Thyroid gland (tissue), 4 donors: ENCODE measurements at places on chromosomes 13 and 19. TPM values are rescaled to one million over a fixed set of nuclear protein-coding genes. Genes with fewer than 3 reads are reported as not detected.

- DNase-seq, result no peak
Measured at GRCh38 chr13:104372095-104372655, 1306.0 kb upstream of the SLC10A2 start.

DNA sequence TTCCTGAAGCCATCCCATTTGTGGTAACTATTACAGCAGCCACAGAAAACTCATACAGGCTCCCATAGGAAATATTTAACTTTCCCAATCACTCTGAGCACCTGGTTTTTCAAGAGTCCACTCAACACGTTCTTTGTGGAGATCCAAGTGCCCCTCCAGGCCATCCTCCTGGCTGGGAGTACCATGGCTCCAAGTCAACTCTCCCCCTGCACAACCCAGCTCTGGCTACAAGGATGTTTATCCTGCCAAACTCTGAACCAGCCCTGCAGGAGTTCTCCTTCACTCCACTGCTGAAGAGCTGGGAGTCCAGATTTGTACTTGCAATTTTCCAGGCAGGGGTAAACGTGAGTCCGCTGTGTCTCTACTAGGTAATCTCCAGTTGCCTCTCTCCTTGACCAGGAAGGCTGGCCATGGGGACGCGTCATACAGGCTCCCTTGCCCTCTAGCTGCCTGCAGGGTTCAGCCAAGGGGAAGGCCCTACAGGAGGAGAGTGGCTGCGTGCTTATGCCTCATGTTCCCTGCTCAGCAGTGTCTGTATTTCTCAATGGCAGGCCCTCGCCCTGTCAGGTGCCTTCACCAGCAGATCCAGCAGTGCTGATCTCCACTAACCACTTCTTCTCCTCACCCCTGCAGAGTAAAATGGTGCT lies 29.9 kb upstream of the ARGLU1 start:
- peak; percentile 79 for DNase-seq

GRCh38 chr19:19471682-19472081 lies 43.7 kb downstream of the TSSK6 start:
- no peak for DNase-seq

MEIOSIN gene
- total RNA-seq, result not detected

DNA sequence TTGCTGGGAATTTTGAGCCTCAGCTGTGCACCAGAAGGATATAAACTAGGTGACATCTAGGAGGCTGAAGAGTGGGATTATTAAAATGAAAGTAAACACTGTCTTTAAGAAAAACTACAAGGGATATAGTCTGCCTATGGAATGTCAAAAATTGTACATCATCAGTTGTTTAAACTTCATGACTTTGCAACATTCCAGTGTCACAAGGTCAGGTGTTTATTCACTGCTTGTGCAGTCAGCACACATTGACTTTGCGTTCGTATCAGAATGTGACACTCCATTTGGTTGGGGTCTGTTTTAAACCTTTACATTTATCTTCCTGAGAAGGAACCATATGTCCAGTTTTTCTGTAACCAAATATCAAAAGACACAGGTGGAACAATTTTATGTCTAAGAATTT lies 85.6 kb downstream of the KL start:
- no peak for DNase-seq

GRCh38 chr19:7931221-7932061 lies 5.5 kb upstream of the CTXN1 start:
- DNase-seq, result no peak

DNA sequence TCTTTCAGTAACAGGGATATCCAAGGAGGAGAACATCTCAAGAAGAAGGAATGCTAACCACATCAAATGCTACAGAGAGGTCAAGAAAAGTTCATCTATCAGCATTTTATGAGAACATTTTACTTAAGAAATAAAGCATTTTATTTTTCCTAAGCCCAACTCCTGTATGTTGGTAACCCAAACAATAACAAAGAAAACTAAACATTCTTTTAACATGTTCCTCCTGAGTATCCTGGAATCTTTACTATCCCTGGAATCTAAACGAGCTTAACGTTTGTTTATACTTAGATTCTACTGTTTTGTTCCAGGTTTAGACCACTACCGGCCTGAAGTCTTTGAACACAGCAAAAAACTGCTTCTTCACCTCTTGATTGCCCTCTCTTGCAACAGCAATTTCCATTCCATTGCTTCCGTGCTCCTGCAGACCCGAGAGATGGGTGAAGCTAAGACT lies 89.7 kb downstream of the ZAR1L start:
- DNase-seq, result no peak

RFPL4A gene
- not detected for total RNA-seq

- no peak for DNase-seq
Measured at GRCh38 chr13:51156648-51157047, 45.6 kb upstream of the C13orf42 start.

GRCh38 chr13:46586751-46587514 lies 34.0 kb downstream of the LRCH1 start:
- DNase-seq, result no peak
